ENCODE measurements at places on chromosomes 3 and 15.

- no peak for DNase-seq
Observed at GRCh38 chr15:79091204-79091867, 756 bp upstream of the RASGRF1 start.

- DNase-seq = no peak
Observed at GRCh38 chr3:130946882-130947281, 53.0 kb downstream of the ATP2C1 start.

DNA sequence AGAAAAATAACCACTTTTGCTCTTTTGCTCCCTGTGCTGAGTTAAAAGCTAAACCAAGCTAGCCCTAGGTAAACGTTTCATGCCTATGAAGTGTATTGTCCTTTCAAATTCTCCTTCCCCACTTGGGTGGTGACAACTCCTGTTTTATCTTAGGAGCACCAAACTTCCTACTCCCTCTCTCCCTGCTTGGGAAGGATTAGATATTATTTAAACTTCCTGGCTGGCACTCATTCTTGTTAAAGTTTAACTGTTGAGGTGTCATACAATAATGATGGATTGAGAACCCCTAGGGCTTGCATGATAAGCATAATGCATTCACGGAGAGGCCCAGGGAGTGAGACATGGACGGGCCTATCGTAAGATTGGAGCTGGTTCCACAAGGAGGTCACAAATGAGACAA lies 29.5 kb downstream of the B4GALT4 start:
- DNase-seq = no peak

DNA sequence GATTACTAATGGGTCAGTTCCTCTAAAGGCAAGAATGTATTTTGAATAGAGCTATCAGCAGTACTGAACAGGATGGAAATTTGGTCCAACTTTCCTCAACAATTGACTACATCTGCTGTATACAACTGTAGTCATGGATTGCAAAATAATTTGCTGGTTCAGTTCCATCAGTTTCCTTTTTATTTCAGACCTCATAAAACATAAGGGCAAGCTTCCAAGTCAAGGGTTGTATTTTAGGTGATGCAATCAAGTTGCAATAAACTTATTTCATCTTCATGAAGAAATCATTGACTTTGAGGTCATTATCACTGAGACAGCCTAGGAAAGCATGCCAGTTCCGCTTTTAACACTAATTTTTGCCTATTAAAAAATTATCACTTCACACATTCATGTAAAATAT lies 90.4 kb upstream of the TSEN2 start:
- DNase-seq = no peak

GRCh38 chr15:53323191-53323590 lies 436.3 kb downstream of the WDR72 start:
- no peak for DNase-seq

DNA sequence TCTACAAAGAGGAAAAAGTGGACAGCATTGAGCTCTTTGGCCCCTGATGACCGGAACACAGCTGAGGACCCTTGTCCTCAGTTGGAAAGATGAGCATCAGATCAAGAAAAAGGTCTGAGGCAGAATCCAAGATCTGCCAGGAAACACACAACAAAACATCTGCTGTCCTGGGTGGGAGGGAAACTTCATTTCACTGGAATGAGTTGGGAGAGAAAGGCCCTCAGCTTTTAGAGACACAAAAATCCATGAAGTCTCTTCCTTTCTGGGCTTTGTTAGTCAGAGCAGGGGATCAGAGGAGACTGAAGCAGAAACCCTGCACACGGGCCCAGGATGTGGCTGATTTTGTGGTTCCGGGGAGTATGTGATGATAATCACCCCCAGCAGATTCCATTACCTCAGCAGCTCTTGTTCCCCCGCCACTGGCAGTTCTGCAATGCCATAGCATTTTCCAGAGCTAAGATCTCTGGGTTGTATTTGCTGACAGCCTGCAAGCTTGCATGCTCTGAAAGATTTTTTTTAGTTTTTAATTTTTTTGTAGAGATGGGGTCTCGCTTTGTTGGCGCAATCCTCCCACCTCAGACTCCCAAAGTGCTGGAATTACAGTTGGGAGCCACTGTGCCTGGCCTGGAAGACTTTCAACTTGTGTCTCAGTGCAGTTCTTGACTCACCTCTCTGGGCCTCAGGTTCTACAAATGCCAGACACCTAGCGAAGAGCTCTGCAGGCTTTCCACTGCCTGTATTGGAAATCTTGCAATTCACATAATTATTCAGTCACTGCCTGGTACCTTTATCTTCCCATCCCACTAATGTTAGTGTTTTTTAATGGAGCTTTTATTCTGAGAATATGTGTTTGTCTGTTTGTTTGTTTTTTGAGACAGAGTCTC lies 5.8 kb upstream of the TATDN2 start:
- peak; percentile 56 for DNase-seq
